Sciatic nerve (tissue), 2 donors: ENCODE measurements at places on chromosomes 3 and 15.

DNA sequence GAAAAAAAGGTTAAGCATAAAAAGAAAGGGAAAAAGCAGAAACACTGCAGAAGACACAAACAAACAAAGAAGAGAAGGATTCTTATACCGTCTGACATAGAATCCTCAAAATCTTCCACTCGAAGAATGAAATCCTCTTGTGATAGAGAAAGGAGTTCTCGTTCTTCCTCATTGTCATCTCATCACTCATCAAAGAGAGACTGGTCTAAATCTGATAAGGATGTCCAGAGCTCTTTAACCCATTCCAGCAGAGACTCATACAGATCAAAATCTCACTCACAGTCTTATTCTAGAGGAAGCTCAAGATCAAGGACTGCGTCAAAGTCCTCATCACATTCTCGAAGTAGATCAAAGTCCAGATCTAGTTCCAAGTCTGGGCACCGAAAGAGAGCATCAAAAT, 16.5 kb upstream of the ZBTB47 start:
- no peak for DNase-seq

DNA sequence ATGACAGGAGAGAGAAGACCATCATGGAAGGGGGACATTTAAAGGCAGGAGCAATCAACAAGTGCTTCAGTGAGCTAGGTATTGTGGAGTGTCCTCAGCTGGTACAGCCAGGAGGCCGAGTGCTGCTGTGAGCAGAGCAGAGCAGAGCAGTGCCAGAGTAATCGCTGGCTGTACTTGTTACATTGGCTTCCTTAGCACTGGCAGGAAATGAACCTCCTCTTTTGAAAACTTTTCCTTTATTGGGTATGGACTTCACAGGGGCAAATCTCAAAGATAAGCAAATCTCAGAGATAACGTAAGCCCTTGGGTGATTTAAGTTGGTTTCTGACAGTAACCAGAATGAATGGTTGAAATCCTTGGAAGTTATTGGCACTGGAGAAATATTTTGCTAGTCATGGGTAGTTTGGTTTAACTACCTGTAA, 2.1 kb downstream of the SH3GL3 start:
- no peak for DNase-seq

DNA sequence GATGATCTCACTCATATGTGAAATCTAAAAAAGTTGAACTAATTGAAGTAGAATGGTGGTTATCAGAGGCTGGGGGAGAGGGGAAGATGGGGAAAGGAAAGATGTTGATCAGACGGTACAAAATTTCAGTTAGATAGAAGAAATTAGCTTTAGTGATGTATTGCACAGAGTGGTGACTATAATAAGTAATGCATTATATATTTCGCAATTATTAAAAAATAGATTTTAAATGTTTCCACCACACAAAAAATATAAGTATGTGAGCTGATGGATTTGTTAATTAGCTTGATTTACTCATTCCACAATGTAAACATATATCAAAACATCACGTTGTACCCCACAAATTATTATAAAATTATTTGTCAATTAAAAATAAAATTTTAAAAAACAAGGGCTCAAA, 8.1 kb downstream of the SUMF1 start:
- no peak for DNase-seq

GRCh38 chr3:134355416-134355815, 18.8 kb downstream of the AMOTL2 start:
- no peak for DNase-seq

DNA sequence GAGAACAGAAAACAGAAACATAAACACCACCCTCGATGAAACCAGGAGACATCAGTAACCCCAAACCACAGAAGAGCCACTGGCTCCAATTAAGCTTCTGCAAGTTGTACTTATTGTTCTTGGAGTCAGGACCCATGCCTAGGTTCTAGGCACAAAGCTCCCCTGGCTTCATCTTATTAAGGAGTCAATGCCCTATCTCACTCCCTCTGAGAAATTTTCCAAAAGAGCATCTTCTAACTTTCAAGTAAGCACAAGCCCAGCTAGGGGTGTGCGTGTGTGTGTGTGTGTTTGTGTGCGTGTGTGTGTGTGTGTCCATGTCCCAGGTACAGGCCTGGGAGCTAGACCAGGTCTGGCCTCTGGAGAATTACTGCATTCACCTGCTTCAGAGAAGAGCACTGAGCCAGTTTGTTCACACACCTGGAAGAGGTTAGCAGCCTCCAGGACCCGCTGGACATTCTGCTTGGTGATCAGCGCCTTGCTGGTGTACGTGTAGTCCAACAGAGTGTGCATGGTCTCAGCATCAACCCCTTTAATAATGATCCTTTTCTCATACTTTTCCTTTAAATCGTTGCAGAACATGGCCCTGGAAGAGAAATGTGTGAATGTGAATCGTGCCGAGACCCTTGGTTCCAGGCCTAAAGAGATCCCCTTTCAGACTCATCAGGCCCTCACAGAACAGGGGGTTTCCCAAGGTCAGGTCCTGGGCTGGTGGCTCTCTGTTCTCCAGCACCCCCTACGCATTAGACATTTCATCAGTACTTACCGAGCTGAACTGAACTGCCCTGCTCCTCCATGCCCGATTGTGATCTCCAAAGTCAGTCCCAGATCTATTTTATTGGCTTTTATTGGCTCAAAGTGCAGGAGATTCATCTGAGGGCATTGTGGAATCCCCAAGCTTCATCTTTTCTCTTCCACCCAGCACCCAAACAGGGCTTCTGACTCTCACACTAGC, 27.8 kb downstream of the KLHL6 start:
- no peak for DNase-seq

- no peak for DNase-seq
Observed at GRCh38 chr15:73752806-73753193, 351 bp downstream of the INSYN1 start.

- DNase-seq, result no peak
Observed at GRCh38 chr3:169748670-169749069, 16.2 kb downstream of the TERC start.
